G401 (cell line): ENCODE measurements at places on chromosomes 1 and 21. TPM values are rescaled to one million over a fixed set of nuclear protein-coding genes. Genes with fewer than 3 reads are reported as not detected.
A peak's percentile ranks its signal among the peaks of the same experiment; 100 is the strongest.

- no peak for DNase-seq
These were observed 4.4 kb upstream of the SLC16A1 start for GRCh38 chr1:112960384-112960783.

DNA sequence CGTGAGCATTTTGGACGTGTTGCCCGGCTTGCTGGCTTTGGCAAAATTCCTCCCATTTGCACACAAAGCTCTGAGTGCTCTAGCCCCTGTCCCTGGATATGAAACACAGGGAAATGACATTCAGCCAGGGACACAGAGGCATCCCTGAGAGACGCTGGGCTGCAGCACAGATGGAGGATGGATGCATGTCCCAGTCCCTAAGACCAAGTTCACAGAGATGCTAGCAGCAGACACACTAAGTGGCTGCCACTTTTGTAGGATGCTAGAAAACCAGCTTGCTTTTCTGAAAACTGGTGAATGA lies 12.5 kb downstream of the ACTRT2 start:
- no peak for DNase-seq

The CFAP126 gene
- total RNA-seq, result not detected in 2 replicates

GRCh38 chr1:246265481-246265880 lies 241.6 kb downstream of the SMYD3 start:
- no peak for DNase-seq

The LCE1D gene
- total RNA-seq, result not detected in 2 replicates

The S100A12 gene
- not detected in 2 replicates for total RNA-seq

DNA sequence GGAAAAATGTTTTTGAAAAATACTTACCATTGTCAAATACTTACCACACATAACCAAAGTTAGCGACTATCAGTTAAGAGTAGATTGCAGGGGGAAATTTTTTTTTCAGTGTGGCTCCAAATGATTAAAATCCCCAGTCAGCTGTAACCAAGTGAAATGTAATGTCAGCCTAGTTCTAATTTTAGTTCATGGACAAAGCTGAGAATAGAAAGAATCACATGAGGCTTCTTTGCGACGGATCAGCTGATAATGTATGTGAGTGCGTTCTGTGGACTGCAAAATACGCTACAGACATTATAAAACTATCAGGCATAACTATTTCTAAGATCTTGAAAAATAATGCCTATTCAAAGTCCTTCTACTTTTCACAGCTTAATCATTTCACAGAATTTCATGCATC lies at the start of gene LRRC39:
Gene LRRC39 (minus strand): TSS at position 166 of the 400 bp plus-strand sequence. CDS start 9,740 bp downstream, outside the sequence.
- DNase-seq, result no peak

- DNase-seq, result no peak
These were observed 12.7 kb upstream of the IFNGR2 start for GRCh38 chr21:33390479-33390878.

DNA sequence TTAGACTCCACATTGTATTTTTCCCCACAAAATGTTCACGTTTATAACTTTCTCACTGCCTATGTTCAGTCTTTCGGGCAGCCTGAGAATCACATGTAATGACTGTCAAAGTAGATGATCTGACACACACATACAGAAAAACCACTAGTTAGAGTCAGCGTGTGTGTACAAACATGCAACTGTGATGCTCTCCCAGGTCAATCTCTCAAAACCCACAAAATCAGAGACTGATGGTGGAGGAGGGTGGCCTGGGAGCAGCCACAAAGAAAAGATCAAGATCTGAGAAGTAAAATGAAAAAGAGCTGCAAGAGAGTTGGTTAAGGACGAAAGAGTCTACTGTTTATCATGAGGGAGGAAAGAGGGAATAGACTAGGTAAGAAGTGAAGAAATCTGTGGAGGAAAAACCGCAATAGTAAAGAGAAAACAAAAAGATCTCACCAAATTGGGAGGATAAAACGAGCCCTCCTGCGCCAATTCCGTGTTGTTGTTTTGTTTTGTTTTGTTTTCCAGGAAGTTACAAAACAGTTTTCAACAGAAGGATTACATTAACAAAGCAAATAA lies 2.3 kb downstream of the EGLN1 start:
- no peak for DNase-seq

- peak; percentile 13 for DNase-seq
These were observed 104.5 kb upstream of the FMN2 start for GRCh38 chr1:239987103-239987745.

The SMPDL3B gene
- 0.68 and 2.0 TPM in 2 replicates for total RNA-seq

DNA sequence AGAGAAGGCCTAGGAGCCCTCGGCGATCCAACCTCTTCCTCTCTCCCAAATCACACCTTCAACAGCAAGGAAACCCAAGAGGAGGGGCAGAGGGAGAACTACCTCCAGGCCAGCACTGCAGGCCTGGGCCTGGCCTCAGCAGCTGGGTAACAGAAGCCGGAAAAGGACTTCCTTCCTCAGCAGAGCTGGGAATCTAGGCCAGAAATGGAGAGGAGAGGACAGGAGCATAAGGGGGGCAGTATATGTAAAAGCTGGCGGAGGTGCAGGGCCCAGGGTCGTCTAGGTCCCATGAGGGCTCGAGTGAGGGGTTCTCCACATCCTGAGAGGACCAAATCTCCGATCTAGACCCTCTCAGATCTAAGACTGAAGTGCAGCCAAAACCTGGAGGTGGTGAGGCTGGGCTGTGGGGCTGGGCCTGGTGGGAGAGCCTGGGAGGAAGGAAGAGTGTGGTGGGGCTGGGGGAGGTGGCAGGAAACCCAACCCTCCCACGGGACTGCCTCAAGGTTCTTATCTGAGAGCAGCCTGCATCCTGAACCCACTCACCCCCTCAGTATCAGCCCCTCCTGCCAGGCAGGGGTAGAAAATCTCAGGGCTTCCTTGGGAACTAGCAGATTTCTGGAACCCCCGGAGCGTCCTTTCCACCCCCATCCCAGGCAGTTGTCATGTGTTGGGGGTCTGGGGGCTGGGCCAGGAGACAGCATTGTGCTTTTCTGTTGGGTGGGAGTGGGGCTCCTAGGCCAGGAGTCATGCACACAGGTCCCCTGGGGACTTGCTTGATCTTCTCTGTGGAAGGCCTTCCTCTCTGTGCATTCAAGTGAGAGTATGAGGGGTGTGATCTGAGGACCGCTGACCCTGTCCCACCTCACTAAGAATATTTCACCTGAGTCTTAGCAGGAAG lies 33.0 kb downstream of the PIK3C2B start:
- DNase-seq, result no peak

The CLCA1 gene
- not detected in 2 replicates for total RNA-seq

DNA sequence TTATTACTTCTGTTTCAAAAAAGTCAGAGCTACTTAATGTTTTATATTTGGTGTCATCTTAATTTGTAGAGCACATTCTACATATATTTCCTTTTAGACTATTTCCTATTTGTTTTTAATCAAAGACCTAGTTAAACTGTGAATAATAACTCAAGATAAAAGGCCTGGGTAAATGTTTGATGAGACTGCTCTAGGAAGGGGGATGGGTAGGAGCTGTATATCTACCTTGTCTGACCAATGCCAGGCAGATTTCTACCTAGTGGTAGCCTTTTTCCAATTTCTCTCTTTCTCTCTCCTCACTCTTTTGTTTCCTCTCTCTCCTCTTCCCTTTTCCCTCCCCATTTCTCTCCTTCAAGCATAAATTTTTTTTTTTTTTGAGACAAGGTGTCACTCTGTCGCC lies 31.9 kb upstream of the IVNS1ABP start:
- DNase-seq, result no peak

The DCST2 gene
- 0.31 TPM in 1 of 2 replicates, not detected in the other for total RNA-seq

GRCh38 chr1:77283701-77284425 lies 2.0 kb downstream of the AK5 start:
- DNase-seq, result no peak

DNA sequence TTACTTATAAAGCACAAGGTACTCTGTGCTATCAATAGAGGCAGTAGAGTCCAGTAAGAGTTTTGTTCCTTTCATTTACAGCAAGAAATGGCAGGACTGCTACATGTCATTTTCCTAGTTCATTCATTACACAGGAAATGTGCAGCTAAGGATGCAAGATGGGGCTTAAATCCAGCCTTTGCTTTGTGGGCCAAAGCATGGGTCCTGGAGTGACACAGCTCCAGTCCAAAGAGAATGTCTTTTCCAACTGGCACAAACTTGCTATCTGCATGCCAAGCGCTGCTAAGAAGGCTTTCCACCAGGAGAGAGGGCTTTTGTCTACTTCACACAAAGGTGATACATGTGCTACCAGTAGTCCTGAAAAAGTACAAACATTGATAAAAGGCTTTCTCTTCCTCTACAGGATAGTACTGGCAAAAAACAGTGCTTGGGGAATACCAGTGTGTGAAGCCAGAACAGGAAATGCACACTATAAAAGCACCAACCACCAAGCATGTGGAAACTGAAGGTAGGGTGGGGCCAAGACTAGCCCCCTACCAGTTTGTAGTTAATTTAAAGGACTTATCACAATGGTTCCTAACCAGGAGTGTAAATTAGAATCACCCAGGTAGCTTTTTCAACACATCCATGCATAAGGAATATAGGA lies 68.7 kb downstream of the ARID4B start:
- peak; percentile 81 for DNase-seq

DNA sequence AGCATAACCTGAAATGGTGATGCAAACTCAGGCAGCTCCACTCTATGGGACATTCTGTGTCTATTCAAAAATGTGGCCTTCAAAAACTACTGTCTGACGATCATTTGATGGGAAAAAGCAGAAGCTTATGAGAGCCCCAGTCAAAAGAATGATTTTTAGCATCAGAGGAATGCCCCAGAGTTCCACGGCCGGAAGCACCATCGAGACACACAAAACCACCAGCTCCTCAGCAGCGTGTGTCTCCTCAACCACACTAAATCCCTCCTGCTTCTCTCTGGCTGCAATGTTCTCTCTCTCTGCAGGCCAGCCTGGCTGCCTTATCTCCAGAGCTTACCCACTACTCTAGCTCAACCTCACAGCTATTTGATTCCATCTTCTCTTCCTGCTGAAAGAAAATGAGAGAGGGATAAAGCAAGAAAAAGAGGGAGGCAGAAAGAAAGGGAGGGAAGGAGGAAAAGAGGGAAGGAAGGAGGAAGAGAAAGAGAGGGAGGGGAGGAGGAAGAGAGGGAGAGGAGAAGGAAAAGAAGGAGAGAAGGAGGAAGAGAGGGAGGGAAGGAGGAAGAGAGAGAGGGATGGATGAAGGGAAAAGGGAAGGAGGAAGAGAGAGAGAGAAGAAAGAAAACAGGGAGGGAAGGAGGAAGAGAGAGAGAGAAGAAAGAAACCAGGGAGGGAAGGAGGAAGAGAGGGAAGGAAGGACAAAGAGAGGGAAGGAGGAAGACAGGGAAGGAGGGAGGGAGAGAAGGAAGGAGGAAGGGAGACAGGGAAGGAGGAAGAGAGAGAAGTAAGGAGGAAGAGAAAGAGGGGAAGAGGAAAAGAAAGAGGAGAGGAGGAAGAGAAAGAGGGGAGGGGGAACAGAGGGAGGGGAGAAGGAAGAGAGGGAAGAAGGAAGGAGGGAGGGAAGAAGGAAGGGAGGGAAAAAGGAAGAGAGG lies 33.5 kb upstream of the LAPTM5 start:
- no peak for DNase-seq

GRCh38 chr1:175394739-175395138 lies 202.2 kb upstream of the KIAA0040 start:
- peak; percentile 97 for DNase-seq

The TMEM63A gene
- total RNA-seq, result 1.8 and 2.2 TPM in 2 replicates

DNA sequence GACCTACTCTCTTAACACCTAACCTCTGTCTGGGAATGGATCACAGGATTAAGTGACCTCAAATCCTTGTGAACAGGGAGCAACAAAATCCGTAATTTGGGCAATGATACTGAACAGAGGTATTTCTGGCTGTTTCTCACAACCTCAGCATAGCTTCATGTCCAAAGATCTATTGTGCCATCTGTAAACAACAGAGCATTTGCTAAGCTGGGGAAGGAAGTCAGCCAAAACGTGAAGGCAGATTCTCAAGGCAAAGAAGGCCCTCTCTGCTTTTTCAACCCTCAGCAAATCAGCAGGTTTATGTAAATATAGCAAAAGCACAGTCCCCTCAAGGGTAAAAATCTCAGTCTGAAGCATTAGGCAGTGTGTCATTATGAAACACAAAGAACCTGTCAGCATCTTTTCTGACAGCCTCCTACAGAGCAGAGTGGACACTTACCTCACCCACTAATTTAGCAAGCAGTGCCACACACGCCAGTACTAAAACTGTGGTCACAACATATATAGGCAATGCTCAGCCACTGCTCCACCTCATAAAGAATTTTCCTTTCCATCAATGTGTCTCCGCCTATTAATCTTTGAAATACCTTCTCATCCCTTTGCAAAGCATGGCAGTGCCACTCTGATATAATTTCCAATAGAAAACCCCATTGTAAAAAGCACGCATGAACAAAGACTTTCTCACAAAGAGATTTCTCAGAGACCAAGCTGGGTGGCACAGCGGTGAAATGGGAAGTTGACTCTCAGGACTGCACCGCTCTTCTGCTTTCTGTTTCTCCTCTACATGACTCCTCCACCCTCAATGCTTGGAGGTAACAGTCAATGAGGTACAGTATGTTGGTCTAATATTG lies 188.0 kb downstream of the RERE start:
- peak; percentile 89 for DNase-seq

DNA sequence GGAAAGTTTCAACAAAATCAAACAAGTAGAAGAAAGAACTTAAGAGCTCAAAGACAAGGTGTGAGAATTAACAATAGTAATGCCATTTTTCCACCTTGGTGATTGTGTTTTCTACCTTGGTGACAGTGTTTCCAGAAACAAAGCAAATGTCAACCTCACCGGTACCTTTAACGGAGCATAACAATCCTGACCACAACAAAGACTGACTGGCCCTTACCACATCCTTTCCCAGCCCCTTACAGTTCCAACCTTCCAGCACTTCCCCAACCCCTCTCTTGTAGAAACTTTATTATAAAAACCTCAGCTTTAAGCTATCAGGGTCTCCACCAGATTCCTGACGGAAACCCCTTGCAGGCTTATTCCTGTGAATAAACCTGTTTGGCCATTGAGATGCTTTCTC lies 16.7 kb downstream of the STYXL2 start:
- DNase-seq, result no peak

- peak; percentile 73 for DNase-seq
These were observed 16.3 kb upstream of the CDK18 start for GRCh38 chr1:205488074-205488723.

The LCE3D gene
- not detected in 2 replicates for total RNA-seq

The ZCCHC17 gene
- total RNA-seq, result 70.6 and 83.8 TPM in 2 replicates

DNA sequence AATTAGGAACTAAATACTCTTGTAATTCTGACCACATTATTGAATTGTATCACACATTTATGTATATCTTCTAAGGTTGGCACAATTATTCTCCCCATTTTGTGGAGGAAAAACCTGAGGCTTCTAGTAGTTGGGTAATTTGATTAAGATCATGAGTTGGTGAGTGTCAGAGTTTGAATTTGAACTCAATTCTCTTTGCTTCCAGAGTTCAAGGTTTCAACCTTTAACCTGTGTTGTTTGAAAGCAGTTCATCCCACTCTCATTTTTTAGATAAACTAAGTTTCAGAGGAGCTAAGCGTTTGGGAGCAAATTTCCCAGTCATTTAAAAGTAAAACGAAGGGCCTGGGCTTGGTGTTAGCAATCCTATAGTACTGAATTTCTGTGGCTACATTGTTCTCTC lies 293.4 kb downstream of the ADGRL2 start:
- DNase-seq, result no peak
